ENCODE measurements at places on chromosomes 12 and 14. TPM values are rescaled to one million over a fixed set of nuclear protein-coding genes. Genes with fewer than 3 reads are reported as not detected.

- DNase-seq, result no peak
These were observed 236.2 kb upstream of the KRR1 start for GRCh38 chr12:75747572-75748021.

DNA sequence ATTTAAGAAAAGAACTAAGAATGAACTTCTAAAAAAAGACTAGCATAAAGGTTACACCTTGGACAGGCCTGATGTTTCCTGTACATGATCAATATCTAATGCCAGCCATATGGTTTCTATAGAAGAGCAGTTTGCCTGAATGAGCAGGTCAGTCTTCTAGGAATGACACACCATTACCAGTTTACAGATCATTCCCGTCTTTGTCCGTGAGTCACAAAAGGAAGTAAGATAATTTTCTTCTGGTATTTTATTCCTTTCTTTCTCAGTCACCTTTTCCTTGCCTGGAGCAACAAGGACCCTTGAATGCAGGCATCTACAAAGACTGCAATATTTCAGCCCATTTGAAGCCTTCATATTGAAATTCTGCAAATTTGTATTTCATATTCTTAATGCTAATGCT, 44.6 kb upstream of the CNTN1 start:
- no peak for DNase-seq

The VRTN gene
- not detected for total RNA-seq

GRCh38 chr14:64953310-64953654, 10.7 kb upstream of the GPX2 start:
- DNase-seq, result no peak

- no peak for DNase-seq
These were observed 182.0 kb downstream of the DAD1 start for GRCh38 chr14:22407033-22407432.

The CCDC38 gene
- not detected for total RNA-seq

The SDS gene
- not detected for total RNA-seq

The GPR65 gene
- 23.7 TPM for total RNA-seq

DNA sequence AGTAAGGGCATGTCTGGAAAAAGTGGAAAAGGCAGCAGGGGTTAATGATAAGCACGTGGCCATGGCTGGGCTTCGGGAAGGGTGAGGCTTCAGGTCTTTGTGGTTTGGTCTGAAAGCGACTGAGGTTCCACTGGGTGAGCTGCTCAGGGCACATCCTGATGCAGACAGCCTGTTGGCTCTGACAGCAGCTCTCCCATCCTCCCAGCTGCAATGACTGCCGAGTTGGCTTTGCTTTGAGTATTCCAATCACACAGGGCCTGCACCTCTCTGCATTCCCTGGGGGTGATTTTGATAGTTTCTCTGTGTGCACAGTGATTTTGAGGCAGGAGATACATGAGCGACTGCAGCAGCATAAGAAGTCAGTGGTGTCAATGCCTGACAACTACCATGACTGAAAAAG, 390.7 kb downstream of the APAF1 start:
- no peak for DNase-seq

GRCh38 chr14:103050935-103051334, 6.4 kb downstream of the CDC42BPB start:
- no peak for DNase-seq

The CLSTN3 gene
- 148 TPM for total RNA-seq

DNA sequence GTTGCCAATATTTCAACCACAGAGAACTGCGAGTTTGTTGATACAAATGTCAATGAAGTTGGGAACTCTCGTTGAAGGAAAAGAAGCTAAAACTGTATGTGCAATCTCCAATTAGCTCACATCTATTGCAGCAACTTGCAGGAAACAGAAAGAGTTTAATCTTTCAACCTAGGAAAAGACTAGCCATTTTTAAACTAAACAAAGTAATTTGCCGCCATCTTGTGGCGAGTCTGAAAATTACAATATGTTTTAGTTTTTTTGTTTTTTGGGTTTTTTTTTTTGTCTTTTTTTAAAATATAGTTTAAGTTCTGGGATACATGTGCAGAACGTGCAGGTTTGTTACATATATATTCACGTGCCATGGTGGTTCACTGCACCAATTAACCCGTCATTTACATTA, 131.2 kb upstream of the FOXG1 start:
- no peak for DNase-seq
